Thoracic aorta (tissue), 2 donors: ENCODE measurements at places on chromosomes 5 and 9.

DNA sequence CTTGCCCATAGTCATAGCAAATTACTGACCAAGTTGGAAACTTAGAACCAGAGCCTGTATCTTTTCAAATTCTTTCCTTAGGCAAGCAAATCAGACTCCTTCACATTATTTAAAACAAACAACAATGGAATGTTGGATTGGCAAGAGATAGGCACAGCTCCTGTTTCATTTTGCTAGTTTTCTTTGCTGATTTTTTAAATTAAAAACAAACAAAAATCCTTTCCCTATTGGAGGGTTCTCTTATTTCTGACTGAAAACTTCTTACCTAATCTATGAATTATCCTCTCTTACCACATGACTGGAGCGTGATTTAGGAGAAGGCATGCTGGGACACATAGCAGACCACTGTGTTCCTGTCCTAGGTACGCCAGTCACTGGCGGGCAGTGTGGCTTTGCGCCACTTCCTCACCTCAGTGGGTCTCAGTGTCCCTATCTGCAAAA is 63.0 kb downstream of the TTC39B start:
- no peaks in the 10 kb centered on the region for H3K36me3 ChIP-seq
- peak overlapping the region; percentile 44 for H3K4me3 ChIP-seq
- peaks cover 94% of the 10 kb centered on the region for H3K4me1 ChIP-seq

DNA sequence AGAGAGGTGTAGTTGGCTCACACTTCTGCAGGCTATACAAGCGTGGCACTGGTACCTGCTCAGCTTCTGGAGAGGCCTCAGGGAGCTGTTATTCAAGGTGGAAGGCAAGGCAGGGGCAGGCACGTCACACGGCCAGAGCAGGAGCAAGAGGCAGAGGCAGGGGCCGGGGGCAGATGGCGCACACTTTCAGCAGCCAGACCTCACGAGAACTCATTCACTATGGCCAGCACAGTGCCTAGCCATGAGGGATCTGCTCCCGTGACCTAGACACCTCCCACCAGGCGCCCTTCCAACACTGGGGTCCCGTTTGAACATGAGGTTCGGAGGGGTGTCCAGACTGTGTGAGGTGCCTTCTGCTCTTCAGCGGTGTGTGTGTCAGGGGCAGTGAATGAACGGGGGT is 71.0 kb upstream of the FCN1 start:
- H3K36me3 ChIP-seq, result no peaks in the 10 kb centered on the region
- no peaks in the 10 kb centered on the region for H3K27me3 ChIP-seq
- H3K27ac ChIP-seq, result no peak overlapping the region
- no peak overlapping the region for H3K4me3 ChIP-seq

DNA sequence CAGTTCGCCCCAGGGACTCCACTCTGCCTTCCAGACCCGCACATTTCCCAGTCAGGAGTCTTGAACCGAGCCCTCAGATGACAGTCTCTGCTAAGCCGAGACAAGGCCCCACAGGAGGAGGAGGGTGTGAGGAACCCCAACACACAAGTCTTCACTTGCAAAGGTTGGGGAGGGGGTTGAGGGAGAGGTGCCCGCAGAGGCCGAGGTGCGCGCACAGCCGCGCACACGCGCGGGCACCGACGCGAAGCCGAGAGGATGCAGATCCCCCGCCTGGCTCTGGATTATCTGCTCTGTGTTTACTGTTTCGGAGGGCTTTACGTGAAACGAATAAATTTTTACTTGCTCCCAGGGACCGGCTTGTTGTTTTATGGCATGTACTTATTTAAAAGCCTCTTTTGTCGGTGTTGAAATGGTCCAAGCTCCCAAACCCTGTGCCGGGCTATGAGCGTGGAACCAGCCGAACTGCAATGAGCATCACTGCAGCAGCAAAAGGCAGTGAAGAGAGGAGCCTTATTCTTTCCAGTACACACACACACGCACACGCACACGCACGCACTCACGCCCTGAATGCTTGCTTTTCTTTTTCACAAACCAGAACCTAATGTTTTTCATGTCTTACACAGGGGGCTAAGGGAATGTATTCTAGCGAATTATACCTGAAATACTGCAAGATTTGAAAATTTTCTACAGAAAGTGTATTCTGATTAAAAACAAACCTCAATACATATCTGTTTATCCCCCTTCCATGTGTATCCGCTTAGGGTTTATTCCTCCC is 297.7 kb downstream of the PARP8 start:
- DNase-seq, result no peak
- peak overlapping the region; percentile 69 for H3K4me3 ChIP-seq
- H3K27me3 ChIP-seq, result peaks cover 19% of the 10 kb centered on the region

- no peak overlapping the region for H3K27ac ChIP-seq
- no peaks in the 10 kb centered on the region for H3K27me3 ChIP-seq
- no peaks in the 10 kb centered on the region for H3K4me1 ChIP-seq
Observed at GRCh38 chr5:122300374-122300773, 11.7 kb upstream of the SNCAIP start.

- H3K27ac ChIP-seq, result no peak overlapping the region
- H3K27me3 ChIP-seq, result no peaks in the 10 kb centered on the region
- no peak overlapping the region for H3K4me3 ChIP-seq
- no peak for DNase-seq
Observed at GRCh38 chr9:38673399-38674193, 46.3 kb downstream of the FAM240B start.
